Activated naive CD4-positive, alpha-beta T cell treated with anti-CD3 and anti-CD28 coated beads, Interleukin-2, amount 10 ng/mL, durations not matched to agents 7 days and 5 days (primary cell): ENCODE measurements at places on chromosomes 6 and 20.

GRCh38 chr20:37295001-37295400, 5.5 kb downstream of the MANBAL start:
- no peak for DNase-seq
- H3K4me3 ChIP-seq: no peak overlapping the region
- H3K27me3 ChIP-seq: no peaks in the 10 kb centered on the region

DNA sequence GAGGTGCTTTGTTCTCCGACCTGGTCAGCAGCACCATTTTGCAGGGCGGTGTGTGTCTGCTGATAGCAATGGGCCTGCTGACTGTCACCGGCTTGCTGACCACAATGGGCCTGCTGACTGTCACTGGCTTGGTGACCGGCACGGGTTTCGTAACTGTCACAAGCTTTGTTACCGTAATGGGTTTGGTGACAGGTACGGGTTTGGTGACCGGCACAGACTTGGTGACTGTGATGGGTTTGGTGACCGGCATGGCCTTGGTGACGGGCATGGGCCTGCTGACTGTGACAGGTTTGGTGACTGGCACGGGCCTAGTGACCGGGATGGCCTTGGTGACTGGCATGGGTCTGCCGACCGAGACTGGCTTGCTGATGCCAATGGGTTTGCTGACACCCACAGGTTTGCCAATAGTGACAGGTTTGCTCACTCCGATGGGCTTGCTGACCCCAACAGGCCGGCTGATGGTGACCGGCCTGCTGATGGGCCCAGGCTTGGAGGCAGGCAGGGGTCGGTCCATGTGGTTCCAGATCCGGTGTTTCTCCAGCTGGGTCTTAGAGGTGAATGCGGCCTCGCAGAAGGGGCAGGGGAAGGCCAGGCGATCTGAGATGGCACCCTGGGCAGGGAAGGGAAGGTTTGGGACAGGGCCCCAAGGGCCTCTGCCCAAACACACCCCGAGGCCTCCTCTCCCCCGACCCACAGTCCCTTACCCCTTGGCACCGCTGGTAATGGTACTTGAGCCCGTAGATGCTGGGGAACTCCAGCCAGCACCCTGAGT, 3.4 kb downstream of the ZNF512B start:
- peak; percentile 20 for DNase-seq
- peaks cover 10% of the 10 kb centered on the region for H3K36me3 ChIP-seq
- no peak overlapping the region for H3K4me3 ChIP-seq
- peaks cover 13% of the 10 kb centered on the region for H3K4me1 ChIP-seq
- H3K27me3 ChIP-seq: peaks cover 19% of the 10 kb centered on the region

GRCh38 chr6:122472022-122472340, 374 bp upstream of the SERINC1 start:
- H3K27me3 ChIP-seq: no peaks in the 10 kb centered on the region
- peaks cover 34% of the 10 kb centered on the region for H3K4me1 ChIP-seq
- DNase-seq: no peak
- peak overlapping the region; percentile 100 for H3K27ac ChIP-seq
- peaks cover 24% of the 10 kb centered on the region for H3K36me3 ChIP-seq

DNA sequence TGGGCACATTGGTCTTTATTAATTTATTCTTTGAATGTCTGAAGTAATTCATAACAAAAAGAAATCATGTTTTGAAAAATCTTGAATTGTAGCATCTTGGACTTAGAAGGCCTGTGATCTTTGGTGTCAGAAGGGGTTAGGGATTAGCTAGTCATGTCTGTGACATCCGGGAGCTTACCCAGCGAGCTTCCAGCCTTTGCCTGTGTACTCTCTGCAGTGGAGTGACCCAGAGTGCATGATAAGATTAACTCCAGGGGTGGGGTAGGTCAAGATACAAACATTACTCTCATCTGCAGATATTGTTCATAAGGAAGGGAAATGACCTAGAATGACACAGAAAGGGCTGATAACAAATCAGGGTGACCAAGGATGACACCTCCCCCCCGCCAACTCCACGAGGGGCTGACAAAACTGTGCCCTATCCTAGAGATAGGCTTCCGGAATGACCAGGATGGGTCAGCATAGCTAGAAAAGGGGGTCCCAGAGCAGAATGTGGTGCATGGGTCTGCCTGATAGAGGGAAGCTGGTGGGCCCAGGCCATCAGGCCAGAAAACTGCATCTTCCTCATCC, 56.6 kb upstream of the BLCAP start:
- peaks cover 53% of the 10 kb centered on the region for H3K27me3 ChIP-seq
- H3K36me3 ChIP-seq: no peaks in the 10 kb centered on the region
- H3K27ac ChIP-seq: no peak overlapping the region
- no peak for DNase-seq

DNA sequence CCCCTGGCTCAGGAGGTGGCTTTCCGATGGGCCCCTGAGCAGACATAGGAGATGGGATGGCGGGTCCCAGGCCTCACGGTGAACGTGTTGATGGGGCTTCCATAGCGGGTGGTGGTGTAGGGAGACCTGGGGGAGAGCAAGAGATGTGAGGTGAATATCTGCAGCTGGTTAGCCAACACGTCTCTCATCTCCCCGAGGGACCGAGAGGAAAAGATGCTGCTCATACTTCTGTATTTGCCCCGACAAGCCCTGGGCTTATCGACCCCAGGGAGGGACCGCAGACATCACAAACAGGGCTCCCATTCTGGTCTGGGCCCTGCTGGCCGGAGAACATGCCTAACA, 38.7 kb downstream of the C6orf132 start:
- H3K4me1 ChIP-seq: peaks cover 21% of the 10 kb centered on the region
- H3K27ac ChIP-seq: no peak overlapping the region
- no peaks in the 10 kb centered on the region for H3K36me3 ChIP-seq
- H3K27me3 ChIP-seq: peaks cover 57% of the 10 kb centered on the region
- DNase-seq: no peak

- H3K27me3 ChIP-seq: no peaks in the 10 kb centered on the region
- no peak for DNase-seq
- no peaks in the 10 kb centered on the region for H3K4me1 ChIP-seq
- H3K27ac ChIP-seq: no peak overlapping the region
- H3K4me3 ChIP-seq: no peak overlapping the region
Observed at GRCh38 chr20:38563802-38564431, 17.1 kb upstream of the ADIG start.

DNA sequence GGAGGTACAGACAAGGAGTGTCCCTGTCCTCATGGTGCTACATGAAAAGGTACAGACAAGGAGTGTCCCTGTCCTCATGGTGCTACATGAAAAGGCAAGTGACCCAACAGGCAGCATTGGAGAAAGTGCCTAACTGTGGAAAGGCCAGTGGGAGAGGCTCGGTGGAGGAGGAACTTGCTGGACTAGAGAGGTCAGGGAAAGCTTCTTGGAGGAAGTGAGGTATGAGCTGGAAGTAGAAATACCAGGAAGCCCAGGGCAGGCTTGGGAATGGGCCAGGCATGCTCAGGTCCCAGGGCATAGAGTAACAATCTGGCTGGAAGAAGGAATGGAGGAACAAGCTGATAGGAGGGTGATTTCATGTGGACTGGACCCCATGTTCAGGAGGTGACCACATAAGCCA, 59.8 kb upstream of the FNDC1 start:
- peaks cover 66% of the 10 kb centered on the region for H3K4me1 ChIP-seq
- H3K4me3 ChIP-seq: no peak overlapping the region
- DNase-seq: no peak
- no peaks in the 10 kb centered on the region for H3K36me3 ChIP-seq
- no peak overlapping the region for H3K27ac ChIP-seq

GRCh38 chr20:47061549-47061948, 166.9 kb downstream of the EYA2 start:
- peaks cover under 1% of the 10 kb centered on the region for H3K27me3 ChIP-seq
- H3K4me1 ChIP-seq: no peaks in the 10 kb centered on the region
- DNase-seq: no peak
- no peak overlapping the region for H3K4me3 ChIP-seq
- no peak overlapping the region for H3K27ac ChIP-seq

- H3K27me3 ChIP-seq: peaks cover 30% of the 10 kb centered on the region
- no peak overlapping the region for H3K27ac ChIP-seq
- H3K4me3 ChIP-seq: no peak overlapping the region
- H3K4me1 ChIP-seq: no peaks in the 10 kb centered on the region
- DNase-seq: no peak
Observed at GRCh38 chr20:31927627-31928159, 24.2 kb downstream of the PDRG1 start.

DNA sequence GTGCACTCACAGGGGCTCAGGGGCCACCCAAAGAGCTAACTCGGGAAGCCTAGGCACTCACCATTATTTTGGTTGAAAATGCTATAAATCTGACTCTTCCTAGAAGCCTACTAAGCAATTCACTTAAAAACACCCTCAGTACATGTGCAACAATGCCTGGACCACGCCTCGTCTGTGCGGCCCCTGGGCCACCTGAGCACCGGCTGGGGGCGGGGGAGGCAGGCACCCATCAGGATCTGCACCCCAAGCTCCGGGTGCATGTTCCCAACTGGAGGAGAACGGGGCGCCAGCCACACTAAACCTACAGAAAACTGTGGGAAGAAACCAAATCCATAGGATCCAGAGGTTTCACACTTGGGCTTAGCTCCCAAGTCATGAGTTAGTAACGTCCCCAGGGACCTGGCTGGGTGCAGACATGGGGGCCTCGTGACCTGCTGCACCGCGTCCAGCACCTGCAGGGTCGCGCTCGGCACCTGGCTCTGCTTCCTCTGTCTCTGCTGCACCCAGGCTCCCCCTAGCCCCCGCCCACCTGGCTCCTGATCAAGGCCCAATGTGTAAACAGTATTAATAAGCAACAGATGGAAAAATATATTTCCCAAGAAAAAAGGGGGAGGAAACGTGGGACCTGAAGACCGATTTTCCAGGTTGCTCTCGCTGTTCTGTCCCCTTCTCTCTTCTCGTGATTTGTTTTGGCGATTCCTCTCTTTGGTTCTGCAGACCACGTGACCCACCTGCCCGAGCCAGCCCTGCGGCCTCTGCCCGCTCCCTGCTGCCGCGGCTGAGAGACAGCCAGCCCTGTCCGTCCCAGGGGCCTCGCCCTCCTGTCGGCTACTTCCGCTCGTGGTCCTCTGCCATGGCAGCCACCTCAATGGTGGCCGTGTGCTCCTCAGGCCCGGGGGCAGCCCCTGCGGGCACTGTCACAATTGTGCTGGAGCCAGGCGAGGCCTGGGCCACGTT, 15.5 kb upstream of the HELZ2 start:
- no peak overlapping the region for H3K27ac ChIP-seq
- H3K27me3 ChIP-seq: peaks cover 7% of the 10 kb centered on the region
- no peak overlapping the region for H3K4me3 ChIP-seq
- peaks cover 13% of the 10 kb centered on the region for H3K4me1 ChIP-seq
- no peak for DNase-seq
- H3K36me3 ChIP-seq: peaks cover 37% of the 10 kb centered on the region

DNA sequence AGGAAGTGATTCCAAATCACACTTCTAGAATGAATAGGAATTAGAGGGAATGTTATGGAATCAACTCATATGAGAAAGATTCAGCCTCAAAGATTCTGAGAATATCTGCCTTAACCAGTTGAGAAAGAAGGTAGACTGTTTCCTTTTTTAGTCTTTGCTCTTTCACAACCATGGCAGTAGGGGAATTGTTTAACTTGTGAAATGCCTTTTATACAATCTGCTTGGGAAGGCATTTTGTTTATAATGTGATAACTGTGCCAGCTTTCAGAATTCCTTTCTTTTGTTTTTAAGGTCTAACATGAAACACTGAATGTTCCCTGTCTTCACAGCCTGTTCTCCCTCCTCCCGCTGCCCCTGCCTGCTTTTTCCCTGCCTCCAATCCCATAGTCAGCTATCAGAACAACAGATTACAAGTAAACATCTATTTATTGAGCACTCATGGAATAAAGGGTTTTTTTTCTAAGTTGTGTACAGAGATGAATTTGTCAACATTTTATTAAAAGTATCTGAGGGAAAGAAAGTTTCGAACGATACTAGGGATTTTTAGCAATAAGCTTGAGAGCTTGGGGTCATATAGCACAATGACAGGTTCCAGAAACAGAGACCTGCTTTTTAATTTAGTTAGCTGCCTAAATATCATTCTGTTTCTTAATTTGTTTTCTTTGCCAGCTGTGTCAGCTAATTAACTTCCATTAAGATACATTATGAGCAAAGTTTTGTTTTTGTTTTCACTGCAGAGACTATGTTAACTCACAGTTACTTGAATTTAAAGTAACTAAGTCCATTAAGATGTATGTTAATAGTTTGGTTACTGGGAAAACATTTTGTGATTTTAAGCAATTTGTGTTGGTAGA, 28.3 kb upstream of the FBXO30 start:
- H3K4me1 ChIP-seq: no peaks in the 10 kb centered on the region
- no peak for DNase-seq
- no peaks in the 10 kb centered on the region for H3K36me3 ChIP-seq
- no peaks in the 10 kb centered on the region for H3K27me3 ChIP-seq

DNA sequence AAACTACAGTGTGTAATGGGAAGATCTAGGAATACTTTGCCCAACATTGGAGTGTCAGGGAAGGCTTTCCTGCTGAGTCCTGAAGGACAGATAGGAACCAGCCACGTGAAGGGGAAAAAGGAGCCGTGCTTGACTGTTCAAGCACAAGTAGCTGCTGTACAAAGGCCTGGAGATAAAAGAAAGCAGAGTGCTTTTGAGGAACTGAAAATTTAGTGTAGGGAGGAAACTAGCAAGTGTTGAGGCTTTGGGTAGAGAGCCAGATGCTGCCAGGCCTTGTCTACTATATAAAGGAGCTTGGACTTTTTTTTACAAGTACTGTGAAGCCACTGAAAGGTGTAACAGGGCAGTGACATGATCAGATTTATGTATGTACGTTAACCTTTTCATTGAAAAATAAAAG, 39.0 kb downstream of the DSE start:
- H3K4me1 ChIP-seq: no peaks in the 10 kb centered on the region
- no peaks in the 10 kb centered on the region for H3K36me3 ChIP-seq
- peaks cover 15% of the 10 kb centered on the region for H3K27me3 ChIP-seq
- H3K27ac ChIP-seq: no peak overlapping the region
- DNase-seq: no peak
- H3K4me3 ChIP-seq: no peak overlapping the region

- peaks cover 78% of the 10 kb centered on the region for H3K27me3 ChIP-seq
- H3K4me1 ChIP-seq: peaks cover 8% of the 10 kb centered on the region
- no peak overlapping the region for H3K27ac ChIP-seq
- peaks cover 6% of the 10 kb centered on the region for H3K36me3 ChIP-seq
- H3K4me3 ChIP-seq: no peak overlapping the region
Observed at GRCh38 chr20:57609086-57609841, 11.0 kb downstream of the ZBP1 start.

DNA sequence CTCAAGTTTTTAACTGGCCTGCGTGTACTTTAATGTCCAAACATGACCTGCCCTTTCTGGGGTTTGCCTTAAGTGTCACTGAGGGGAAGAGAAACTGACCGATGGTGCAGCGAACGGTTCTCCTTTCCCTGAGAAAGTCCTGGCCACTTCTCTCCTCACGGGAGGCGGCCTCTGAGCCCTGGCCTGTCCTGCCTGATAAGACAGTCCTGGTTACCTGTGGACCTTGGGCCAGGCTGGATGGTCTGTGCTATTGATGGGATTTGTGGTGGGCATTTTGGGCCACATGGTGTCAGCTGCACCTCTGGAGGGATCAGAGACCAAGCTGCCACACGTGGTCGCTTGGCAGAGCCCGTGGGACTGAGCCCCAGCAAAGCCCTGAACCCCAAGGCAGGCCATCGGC, 11.6 kb upstream of the NTSR1 start:
- no peak for DNase-seq
- H3K27me3 ChIP-seq: peaks cover 74% of the 10 kb centered on the region
- no peak overlapping the region for H3K4me3 ChIP-seq
- no peaks in the 10 kb centered on the region for H3K36me3 ChIP-seq
- no peaks in the 10 kb centered on the region for H3K4me1 ChIP-seq

GRCh38 chr6:20232188-20232587, 19.9 kb upstream of the MBOAT1 start:
- H3K27me3 ChIP-seq: peaks cover 6% of the 10 kb centered on the region
- no peaks in the 10 kb centered on the region for H3K36me3 ChIP-seq
- H3K27ac ChIP-seq: no peak overlapping the region
- DNase-seq: no peak
- H3K4me3 ChIP-seq: no peak overlapping the region
- peaks cover 7% of the 10 kb centered on the region for H3K4me1 ChIP-seq
